ENCODE measurements at places on chromosomes 5 and 9.

- DNase-seq = no peak
Measured at GRCh38 chr5:36982146-36982545, 105.6 kb downstream of the NIPBL start.

DNA sequence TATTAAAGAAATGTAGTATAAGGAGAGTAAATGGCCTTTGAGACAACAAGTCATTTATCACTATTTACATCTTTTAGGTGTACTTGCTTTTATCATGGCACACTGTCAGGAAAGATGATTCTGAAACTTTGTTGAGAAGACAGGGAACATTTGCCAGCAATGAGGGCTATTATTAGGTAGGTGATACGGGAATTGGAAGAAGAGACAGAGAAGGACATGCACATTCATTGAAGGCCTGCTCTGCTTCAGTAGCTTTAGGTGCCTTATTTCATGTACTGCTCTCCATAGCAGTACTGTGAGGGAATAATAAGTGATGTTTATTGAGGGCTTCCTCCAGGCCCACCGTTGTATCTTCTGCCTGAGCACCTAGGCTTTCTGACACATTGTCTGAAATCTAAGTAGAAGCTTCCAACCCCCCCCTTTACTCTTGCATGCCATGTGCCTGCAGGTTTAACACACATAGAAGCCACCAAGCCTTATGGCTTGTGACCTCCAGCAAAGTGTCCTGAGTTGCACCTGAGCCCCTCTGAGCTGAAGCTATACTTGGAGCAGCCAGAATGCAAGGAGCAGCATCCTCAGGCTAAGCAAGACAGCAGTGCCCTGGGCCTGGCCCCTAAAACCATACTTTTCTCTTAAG lies 275.2 kb upstream of the VLDLR start:
- DNase-seq = no peak

DNA sequence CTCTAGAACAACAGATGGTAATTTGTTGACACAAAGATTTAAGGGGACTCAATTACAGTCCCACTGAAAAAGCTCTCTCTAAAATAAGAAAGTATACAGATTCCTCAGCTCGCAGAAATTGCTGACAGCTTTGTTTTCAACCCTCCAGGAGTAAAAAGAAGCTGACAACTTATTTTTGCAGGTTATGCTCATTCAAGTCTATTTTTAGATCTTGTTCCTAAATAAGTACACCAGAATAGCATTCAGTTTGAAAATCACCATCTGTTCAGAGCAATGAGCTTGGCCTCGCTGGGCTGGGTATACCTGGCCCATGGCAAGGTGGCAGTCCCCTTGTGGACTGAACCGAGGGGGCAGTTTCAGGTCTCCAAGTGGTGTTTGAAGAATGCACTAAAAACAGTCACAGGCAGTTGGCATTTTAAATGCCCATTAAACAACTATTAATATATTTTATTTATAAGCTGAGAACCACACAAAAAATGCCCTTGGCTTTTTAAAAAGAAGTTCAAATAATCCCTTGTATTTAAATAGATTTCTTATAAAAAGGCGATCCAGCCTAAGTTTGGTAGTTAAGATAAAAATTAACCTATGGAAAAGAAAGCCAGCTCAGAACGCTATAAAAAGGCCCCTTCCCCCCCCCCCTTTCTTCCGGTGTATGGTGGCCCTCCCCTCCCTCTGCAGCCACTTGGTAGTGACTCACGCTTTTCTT lies 169.2 kb downstream of the AUH start:
- DNase-seq = no peak

GRCh38 chr9:136255166-136255538 lies 9.5 kb upstream of the QSOX2 start:
- no peak for DNase-seq

- no peak for DNase-seq
Measured at GRCh38 chr5:138653502-138653901, 78.3 kb upstream of the HSPA9 start.

GRCh38 chr5:118863345-118863744 lies 125.0 kb downstream of the DTWD2 start:
- DNase-seq = no peak

DNA sequence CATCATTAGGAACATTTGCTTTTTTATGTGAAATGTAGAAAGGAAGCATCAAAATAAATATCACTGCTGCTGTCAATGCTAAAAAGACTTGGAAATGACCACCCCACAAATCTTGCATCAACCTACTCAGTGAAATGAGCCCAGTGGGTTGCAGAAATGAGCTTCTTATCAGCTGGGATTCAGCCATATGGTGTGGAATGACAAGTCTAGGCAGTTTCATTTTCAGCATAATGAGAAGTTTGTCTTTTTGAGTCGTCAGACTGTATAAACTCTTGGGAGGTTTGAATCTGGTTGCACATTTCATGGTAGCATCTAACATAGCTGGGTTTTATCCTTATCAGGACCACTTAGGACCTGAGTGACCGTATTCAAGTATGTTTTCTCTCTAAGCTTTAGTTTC lies 251.1 kb upstream of the PPP1R2B start:
- DNase-seq = no peak

Data from iPS DF 19.7 (cell line).